Activated naive CD4-positive, alpha-beta T cell treated with anti-CD3 and anti-CD28 coated beads for 36 hours (primary cell): ENCODE measurements at places on chromosomes 13 and 19. TPM values are rescaled to one million over a fixed set of nuclear protein-coding genes. Genes with fewer than 3 reads are reported as not detected.
A peak's percentile ranks its signal among the peaks of the same experiment; 100 is the strongest.

Gene CDX2
- not detected for total RNA-seq

Gene CLDND2
- total RNA-seq, result 0.72 TPM

Gene THOP1
- 113 TPM for total RNA-seq

DNA sequence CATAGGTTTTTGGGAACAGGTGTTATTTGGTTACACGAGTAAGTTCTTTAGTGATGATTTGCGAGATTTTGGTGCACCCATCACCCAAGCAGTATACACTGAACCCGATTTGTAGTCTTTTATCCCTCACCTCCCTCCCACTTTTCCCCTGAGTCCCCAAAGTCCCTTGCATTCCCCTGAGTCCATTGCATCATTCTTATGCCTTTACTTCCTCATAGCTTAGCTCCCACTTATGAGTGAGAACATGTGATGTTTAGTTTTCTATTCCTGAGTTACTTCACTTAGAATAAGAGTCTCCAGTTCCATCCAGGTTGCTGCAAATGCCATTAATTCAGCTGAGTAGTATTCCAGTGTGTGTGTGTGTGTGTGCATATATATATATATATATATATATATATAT, 97.2 kb upstream of the EDNRB start:
- DNase-seq, result no peak

- peak; percentile 60 for DNase-seq
Measured at GRCh38 chr13:32537580-32538142, 934 bp downstream of the N4BP2L2 start.

GRCh38 chr19:33365691-33366090, 7.8 kb upstream of the CEBPG start:
- no peak for DNase-seq

DNA sequence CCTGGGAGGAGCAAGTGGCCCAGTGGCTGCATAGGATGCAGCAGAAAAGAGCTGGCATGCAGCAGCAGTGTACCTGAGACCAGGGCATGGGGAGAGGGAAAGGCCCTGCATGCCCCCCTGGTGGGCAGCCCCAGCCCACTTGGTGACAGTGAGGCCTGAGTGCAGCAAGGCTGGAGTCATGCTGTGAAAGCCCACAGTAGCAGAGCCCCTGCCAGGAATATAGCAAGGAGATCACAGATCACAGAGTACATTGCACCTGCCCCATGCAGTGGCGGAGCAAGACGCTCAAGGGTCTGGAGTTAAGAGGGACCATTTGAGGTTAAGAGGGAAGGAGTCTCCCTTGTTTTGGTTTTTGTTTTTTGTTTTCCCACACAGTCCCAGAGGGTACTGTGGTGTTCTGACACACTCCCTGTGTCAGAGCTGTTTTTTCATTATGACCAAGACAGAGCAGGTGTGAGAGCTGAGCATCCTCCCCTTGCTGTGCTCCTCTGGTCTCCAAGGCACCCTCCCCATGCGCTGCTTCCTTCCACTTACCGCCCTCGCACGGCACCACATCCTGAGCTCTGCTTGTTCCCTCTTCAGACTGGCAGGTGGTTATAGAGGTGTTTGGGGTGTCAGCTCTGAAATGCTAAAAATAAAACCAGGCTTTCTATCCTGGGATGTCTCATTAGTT, 85.0 kb upstream of the UBL3 start:
- DNase-seq, result peak; percentile 94

- no peak for DNase-seq
Measured at GRCh38 chr19:29579308-29579910, 26.7 kb upstream of the POP4 start.

- peak; percentile 58 for DNase-seq
Measured at GRCh38 chr19:6501740-6502648, at the start of gene TUBB4A. TUBB4A (minus strand) TSS chr19:6502309; CDS start chr19:6502212, 97 bp downstream.

- no peak for DNase-seq
Measured at GRCh38 chr13:41605319-41606285, 148.3 kb downstream of the RGCC start.

DNA sequence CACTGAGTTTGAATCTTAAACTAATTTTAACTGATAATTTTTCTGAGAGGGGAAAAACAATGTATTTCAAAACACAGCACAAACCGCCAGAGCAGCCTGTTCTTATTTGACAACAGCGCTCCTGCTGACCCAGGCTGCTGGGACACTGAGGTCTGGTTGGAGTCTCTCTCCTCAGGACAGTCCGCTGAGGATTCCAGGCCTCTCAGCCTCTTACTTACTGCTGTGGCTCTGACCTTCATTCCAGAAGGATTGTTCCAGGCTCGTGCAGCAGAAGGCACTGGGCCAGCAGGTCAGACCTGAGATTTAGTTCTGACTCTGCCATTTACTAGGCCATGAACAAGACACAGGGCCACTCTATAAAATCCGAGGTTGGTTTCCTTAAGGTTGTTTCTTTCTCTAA, 393.6 kb downstream of the TDRD3 start:
- no peak for DNase-seq

GRCh38 chr13:67184247-67184646, 45.9 kb downstream of the PCDH9 start:
- no peak for DNase-seq

DNA sequence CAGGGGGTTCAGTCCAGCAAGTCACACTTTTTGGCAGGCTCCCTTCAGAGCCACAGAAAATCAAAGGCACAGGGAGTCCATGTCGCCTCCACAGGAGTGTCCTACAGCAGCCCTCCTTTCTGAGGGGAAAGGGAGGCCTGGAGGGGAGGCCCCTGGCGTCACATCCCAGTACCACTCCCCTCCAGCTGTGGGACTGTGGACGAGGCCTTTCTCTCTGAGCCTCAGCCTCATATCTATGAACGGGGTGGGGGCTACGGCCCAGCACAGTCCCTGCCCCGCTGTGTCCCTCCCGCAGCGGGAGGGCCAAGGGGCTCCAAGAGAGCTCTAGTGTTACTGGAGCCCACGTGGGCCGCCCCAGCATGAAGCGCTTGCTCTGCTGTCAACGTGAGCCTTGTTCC, 23.8 kb downstream of the PEPD start:
- no peak for DNase-seq

DNA sequence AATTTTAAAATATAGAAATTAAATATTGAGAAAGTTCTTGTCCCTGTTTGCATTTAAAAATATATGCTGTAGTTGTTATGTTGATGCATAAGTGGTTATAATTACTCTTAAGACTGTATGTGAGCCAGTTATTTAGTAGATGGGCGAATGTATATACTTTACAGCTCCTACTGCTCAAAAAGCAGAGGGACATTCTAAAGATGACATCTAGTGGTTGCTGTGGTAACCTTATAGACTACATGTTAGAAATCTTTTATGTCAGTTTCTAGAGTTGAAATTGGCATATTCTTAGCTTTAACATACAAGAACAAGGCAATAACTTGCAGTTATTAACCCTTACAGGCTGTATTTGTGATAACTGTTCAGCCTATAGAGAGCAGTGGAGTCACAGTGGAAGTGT, 160.5 kb downstream of the OLFM4 start:
- no peak for DNase-seq

- no peak for DNase-seq
Measured at GRCh38 chr19:2064788-2065524, 13.9 kb upstream of the MKNK2 start.

- no peak for DNase-seq
Measured at GRCh38 chr13:76887076-76887563, 915 bp upstream of the KCTD12 start.
